ENCODE measurements at places on chromosomes 12 and 14.

DNA sequence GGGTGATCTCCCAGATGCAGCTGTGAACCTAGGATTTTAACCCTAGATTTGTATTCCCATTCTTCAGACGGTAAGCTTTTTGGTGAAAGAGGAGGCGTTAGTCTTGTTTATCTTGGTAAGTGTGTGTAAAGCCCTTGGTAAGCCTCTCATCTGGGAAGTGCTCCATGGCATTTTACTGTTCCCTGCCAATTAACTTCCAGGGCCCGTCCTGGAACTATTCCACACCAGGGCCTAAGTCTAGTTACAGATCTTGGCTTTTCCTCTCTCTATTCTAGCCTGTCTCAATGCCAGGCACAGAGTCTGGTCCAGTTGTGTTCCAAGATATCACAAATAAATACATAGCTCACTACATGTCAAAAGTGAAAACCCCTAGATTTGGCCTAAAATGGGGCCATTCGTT lies 42.4 kb downstream of the YEATS4 start:
- no peak for DNase-seq

GRCh38 chr12:50542448-50542847 lies 37.7 kb downstream of the DIP2B start:
- DNase-seq, result no peak

GRCh38 chr14:68148276-68148675 lies 328.7 kb downstream of the RAD51B start:
- DNase-seq, result no peak

DNA sequence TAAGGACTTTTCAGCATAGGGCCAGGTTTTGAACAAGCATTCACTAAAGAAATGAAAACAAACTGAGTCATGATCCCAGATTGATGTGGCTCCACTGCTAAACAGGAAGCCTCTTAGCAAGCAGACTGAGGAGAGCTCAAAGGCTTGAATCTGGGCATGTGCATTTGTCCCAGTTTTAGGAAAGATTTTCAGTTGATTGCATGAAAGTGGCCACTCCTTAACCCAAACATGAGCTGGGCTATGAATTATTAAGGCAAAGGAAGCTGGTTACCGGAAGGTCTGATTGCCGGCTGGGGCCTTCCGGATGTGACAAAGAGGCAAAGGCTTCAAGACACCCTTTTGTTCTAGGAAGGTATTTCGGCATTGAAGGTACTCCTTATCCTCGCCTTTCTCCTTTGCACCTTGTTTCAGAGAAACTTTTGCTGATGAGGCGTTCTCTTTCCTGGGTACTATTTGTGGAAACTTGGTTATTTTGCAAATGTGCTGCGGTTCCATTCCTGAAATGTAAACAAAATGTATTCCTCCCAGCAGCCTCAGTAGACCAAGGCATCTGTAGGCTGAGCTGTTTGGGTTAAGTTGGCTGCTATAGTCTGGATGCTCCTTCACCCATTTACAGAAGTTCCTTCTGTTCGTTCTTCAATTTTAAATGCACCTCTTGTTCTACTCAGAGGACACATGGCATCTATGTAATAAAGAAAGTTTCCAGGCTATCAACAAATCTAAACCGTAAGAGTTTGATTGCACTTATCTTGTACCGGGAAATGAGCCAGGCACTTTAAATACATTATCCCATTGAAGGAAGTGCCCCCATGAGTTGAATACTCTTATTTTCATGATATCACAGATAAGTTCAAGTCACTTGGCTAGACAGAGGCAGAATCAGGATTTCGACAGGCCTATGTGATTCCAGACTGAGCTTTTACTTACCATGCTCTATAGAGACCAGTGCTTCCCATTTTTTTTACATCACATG lies 115.6 kb upstream of the METAP2 start:
- DNase-seq, result no peak

All from stimulated activated CD8-positive, alpha-beta memory T cell treated with anti-CD3 and anti-CD28 coated beads, Interleukin-12 subunit alpha, Interleukin-12 subunit beta, amount 100 ng/mL, for 1 hour (primary cell).